Stimulated activated CD8-positive, alpha-beta memory T cell treated with anti-CD3 and anti-CD28 coated beads, Interleukin-4, amount 100 ng/mL, for 4 hours (primary cell): ENCODE measurements at places on chromosomes 5 and 9.

GRCh38 chr9:21381448-21382339 lies 3.5 kb downstream of the IFNA2 start:
- no peak for DNase-seq

GRCh38 chr9:112508377-112508776 lies 21.8 kb downstream of the KIAA1958 start:
- DNase-seq: no peak

GRCh38 chr5:95733107-95733665 lies 2.0 kb downstream of the RHOBTB3 start:
- no peak for DNase-seq

DNA sequence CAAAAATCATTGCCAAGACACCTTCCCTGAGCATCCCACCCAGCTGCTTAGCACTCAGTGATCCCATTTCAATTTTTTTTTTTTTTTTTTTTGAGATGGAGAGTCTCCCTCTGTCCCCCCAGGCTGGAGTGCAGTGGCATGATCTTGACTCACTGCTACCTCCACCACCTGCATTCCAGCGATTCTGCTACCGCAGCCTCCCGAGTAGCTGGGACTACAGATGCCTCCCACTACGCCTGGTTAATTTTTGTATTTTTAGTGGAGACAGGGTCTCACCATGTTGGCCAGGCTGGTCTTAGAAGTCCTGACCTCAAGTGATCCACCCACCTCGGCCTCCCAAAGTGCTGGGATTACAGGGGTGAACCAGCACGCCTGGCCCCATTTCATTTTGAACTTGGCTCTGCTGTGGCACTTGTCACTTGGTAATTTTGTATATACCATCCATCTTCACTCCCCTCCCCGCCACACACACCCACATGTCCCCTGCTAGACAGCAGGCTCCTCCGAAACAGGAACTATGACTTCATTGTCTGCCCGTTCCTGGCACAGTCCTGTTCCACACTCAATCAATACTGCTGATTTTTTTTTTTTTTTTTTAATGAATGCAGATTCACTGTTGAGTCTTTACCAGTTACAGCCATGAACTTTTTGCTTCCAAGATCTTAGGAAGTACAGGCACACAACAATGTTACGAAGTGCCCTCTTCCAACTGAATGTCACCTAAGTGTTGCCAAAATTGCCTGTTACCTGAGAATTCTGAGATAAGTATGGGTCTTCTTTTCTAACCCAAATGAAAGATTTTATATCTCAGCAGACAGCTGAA lies 17.3 kb upstream of the ZBTB34 start:
- DNase-seq: no peak

GRCh38 chr9:97987487-97987886 lies 4.3 kb downstream of the ANP32B start:
- DNase-seq: no peak

GRCh38 chr5:62083247-62083646 lies 222.8 kb upstream of the KIF2A start:
- DNase-seq: no peak

DNA sequence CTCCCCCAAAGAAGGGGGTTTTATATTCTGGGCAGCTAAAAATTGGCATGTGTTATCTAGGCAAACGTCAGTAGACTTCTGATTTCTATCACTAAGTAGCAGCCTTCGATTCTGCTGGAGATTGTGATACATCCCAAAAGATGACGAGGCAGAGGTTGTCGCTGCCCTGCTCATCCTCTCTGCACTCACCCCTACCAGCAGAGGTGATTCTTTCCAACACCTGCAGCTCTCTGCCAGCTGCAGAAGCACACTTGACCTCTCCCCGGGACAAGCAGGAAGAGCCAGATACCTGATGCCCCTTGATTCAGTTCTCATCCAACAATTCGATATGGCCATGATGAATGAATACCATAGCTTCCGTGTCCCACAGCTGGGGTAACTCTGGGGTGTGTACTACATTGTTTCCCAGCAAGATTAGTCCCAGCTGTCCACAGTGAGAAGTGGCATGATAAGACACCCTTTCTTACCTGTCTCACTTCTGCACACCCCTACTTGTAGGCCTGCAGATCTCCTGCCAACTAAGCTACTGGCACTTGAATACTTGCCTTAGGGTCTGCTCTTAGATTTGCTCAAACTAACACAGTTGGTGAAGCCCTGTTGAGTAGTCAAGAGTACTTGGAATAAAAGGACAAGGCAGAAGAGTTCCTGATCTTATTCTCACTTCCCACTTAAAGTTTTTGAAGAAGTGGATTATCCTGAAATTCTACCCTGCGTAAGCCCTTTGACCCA lies 37.6 kb upstream of the SMAD5 start:
- no peak for DNase-seq

- DNase-seq: no peak
Measured at GRCh38 chr5:72440207-72440638, 67.0 kb downstream of the ZNF366 start.

GRCh38 chr5:159697530-159697929 lies 218.8 kb upstream of the ADRA1B start:
- no peak for DNase-seq

DNA sequence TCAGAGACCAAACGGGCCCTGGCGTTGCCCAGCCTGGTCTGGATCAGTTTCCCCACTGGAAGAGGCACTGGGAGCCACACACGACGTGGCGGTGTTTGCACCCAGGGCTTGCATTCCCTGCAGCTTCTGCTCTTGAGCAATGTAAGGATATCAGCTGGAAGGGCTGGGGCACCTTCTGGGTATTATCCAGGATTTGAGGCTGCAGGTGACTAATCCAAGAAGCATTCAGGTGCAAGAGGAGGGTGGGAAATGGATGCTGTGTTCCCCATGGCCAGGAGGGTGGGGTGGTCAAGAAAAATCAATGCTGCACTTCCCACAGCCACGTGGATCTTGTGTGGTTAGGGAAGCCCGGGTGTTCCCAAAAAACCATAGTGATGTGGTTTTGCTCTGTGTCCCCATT lies 430.9 kb downstream of the IRX2 start:
- no peak for DNase-seq

GRCh38 chr9:100534401-100534800 lies 43.5 kb upstream of the CAVIN4 start:
- no peak for DNase-seq
